ENCODE measurements at places on chromosomes 5 and 9.

- DNase-seq, result no peak
Observed at GRCh38 chr5:169474226-169474625, 109.3 kb upstream of the SPDL1 start.

DNA sequence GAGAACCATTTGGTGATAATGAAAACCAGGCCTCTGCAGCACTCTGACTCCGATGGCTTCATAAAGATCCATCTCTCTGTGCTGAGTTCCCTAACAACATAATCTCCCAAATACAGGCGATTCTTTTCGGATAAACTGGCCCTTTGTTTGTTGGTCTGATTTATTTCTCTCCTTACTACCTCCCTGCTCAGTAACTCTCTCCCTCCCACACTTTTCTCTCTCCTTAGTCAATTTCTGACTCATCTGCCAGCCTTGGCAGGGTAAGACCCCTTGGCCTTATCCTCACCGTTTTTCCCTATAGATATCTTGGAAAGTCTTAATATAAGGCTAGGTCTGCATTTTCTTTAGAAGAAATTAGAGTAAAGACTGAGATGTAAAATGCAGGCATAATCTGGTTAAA is 128.7 kb downstream of the BRINP1 start:
- DNase-seq, result no peak

- DNase-seq, result no peak
Observed at GRCh38 chr5:178231539-178232123, 971 bp downstream of the PHYKPL start.

DNA sequence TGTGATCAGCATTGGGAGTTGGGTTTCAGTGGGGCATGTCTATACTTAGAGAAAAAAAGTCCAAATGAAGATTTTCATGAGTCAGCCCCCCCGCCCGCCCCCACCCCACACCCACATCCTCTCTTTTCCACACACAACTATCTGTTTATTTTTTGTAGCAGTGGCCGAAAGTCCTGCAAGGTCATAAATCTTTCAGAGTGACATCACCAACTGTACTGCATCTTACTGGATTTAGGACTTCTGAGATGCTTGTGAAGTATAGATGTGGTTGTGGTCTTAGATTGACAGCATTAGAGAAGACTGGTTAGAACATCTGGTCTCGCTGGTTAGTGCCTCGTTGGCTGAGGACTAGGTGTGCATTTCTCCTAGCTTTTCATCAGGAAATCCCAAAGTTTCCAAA is 7.3 kb upstream of the ROPN1L start:
- DNase-seq, result no peak

- DNase-seq, result no peak
Observed at GRCh38 chr5:121780406-121780805, 71.3 kb upstream of the FTMT start.

Data from stimulated activated CD4-positive, alpha-beta T cell treated with anti-CD3 and anti-CD28 coated beads, Interleukin-1b, Interleukin-23, amount 100 ng/mL, for 1 hour (primary cell).